ENCODE measurements at places on chromosomes 5 and 9.

GRCh38 chr5:35963381-35963843, 25.0 kb upstream of the CAPSL start:
- DNase-seq: no peak

GRCh38 chr9:124320062-124320973, 62.6 kb downstream of the NEK6 start:
- DNase-seq: peak; percentile 56

DNA sequence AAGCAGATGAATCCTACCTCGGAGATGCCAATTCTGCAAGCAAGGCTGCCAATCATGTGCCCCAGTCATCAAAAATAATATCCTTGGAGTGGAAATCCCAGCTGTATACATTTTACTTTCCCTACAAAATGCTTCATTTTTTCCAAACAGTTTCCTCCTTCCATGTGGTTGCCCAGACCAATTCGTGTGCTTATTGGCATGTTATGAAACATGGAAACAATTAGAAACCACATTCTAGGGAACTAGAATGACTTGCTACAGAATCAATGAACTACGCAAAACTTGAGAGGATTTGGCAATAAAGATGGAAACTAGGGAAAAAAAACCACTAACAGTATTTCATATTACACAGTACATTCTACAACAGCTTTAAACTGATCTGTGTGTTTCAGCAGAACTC, 584.5 kb upstream of the DMAC1 start:
- peak; percentile 30 for DNase-seq

- no peak for DNase-seq
Observed at GRCh38 chr5:58887311-58887710, 304.4 kb downstream of the RAB3C start.

- DNase-seq: no peak
Observed at GRCh38 chr5:132052520-132052919, 7.9 kb upstream of the IL3 start.

DNA sequence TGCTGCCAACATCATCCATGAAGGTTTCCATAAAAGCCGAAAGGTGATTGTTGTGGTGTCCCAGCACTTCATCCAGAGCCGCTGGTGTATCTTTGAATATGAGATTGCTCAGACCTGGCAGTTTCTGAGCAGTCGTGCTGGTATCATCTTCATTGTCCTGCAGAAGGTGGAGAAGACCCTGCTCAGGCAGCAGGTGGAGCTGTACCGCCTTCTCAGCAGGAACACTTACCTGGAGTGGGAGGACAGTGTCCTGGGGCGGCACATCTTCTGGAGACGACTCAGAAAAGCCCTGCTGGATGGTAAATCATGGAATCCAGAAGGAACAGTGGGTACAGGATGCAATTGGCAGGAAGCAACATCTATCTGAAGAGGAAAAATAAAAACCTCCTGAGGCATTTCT, 10.1 kb downstream of the TLR4 start:
- DNase-seq: no peak

GRCh38 chr9:6896562-6896961, 138.8 kb downstream of the KDM4C start:
- DNase-seq: no peak

- DNase-seq: peak; percentile 82
Observed at GRCh38 chr5:54217826-54218503, 92.4 kb downstream of the ARL15 start.
